HepG2 (cell line): ENCODE measurements at places on chromosomes 5 and 9. TPM values are rescaled to one million over a fixed set of nuclear protein-coding genes. Genes with fewer than 3 reads are reported as not detected.
A peak's percentile ranks its signal among the peaks of the same experiment; 100 is the strongest.

The SLC36A3 gene
- total RNA-seq = not detected in 2 replicates

- peak; percentile 37 for DNase-seq
Observed at GRCh38 chr5:118968925-118969375, 19.4 kb downstream of the DTWD2 start.

GRCh38 chr9:129885670-129886106, 50.4 kb downstream of the USP20 start:
- peak; percentile 66 for DNase-seq

The HMGCS1 gene
- 318 and 569 TPM in 2 replicates for total RNA-seq

- no peak for DNase-seq
Observed at GRCh38 chr5:76542887-76543690, 80.1 kb downstream of the F2RL2 start.

DNA sequence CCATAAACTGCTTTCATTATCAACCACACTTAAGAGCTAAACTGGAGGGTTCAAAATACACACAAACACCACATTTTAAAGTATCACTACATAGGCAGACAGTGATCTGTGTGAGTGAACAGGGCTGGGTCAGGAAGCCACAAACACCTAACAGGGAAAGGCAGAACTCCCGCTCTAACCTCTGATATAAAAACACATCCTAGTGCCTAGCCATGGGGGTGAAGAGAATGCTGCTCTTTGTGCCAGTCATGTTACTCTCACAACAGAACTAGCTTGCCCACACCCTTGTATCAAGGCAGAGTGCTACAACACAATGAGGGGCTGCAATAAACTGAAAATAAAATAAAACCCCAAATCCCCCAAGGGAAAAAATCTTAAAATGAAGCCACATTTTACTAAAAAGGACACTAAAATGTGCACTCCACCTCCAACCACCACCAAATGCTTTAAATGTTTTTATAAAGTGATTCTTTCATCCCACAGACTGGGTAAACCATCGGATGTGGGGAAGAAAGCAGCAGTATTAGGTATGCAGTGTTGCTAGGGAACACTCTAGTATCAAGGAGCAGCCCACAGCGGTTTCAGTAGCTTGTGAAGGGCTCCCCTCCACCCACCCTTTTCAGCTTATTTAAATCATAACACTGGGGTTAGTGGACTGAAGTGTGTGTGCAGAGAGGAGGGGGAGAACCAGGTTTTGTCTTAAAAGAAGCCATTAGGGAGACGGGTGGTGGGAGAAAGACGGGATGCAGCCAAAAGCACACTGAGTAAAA, 64.5 kb downstream of the TMEM161B start:
- DNase-seq = no peak

- DNase-seq = no peak
Observed at GRCh38 chr9:96612966-96613589, 6.6 kb downstream of the CDC14B start.

DNA sequence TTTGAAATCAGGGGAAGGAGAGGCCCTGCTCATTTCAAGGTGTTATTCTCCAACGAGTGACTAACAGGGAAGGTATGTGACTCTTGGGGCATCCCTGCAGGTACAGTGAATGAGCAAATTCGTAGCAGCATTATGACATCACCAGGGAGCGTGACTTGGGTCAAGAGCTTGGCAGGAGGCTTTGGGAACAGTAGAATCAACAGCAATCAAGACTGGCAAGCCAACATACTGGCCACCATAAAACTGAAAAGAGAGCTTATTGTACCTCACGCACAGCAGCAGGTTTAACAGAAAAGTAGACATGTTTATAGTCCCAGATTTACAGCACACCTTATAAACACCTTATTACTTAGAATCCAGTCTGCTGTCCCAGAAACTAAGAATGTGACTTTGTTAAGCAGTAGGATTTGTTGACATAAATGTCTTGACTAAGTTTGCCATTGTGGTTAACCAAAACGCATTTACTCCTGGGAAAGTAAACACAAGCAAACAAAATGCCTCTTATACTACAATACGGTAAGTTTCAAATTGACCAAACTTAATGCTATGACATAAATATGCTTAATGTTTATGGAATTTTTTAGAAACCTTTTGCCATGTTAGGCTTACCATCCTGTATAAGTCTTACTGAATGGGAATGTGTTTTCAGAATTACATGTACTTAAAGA, 297.8 kb downstream of the NPR3 start:
- DNase-seq = no peak

The SCGB3A2 gene
- total RNA-seq = not detected in 2 replicates

- DNase-seq = no peak
Observed at GRCh38 chr9:108880738-108881316, 18.8 kb downstream of the ACTL7A start.

GRCh38 chr5:148511810-148512347, 128.1 kb downstream of the FBXO38 start:
- DNase-seq = no peak

DNA sequence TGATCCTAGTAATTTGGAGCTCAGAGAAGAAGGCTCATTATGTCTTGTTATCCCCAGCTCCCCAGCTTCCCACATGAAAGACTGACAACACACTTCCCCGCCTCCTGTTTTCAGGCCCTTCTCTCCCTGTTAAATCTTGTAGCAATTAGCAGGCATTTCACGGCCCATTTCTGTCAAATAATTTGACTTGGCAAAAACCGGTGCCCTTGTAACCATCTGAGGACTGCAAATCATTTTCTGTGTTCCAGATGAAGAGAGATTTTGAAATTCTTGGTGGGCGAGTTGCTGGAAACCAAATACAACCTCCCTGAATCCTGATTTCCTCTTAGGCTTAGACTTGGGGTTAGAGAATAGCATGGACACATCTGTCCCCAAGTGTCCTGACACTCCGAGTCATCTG, 109.7 kb downstream of the MSX2 start:
- no peak for DNase-seq

- DNase-seq = no peak
Observed at GRCh38 chr5:31661257-31661656, 22.3 kb downstream of the PDZD2 start.

DNA sequence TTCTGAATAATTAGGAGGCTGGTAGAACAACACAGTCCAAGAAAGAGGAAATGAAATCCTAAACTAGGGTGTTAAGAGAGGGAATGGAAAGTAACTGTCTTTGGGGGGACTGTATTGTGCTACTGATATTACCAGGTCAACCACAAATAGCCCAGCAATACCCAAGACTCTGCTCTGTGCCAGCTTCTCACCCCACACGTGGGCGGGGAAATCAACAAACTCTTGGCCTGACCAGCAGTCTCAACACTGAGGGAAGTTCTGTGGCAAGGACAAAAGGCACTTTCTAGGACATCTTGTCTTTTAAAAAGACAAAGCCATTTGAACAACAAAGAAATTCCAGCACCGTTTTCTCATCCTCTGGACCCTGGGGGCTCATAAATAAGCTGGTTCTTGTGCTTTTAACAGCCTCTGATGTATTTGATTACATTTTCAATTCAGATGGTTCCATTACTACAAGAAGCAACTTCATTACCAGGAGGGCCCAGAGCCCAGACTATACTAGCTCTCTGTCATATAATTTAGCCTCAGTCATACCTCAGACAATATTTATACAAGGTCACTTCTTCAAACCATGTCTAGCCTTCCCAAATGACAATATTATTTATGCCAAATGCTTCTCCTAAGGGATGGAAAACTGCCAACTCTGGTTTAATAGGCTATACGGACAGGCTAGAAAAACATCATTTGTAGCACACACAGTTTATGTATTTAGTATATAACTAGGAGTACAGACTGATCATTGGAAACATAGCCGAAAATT, 297.8 kb downstream of the CWC27 start:
- no peak for DNase-seq

The C5orf52 gene
- not detected in 2 replicates for total RNA-seq

The PDGFRB gene
- 1.5 and 4.0 TPM in 2 replicates for total RNA-seq

The PDE8B gene
- not detected in 2 replicates for total RNA-seq

The MAPK9 gene
- 30.1 and 30.7 TPM in 2 replicates for total RNA-seq

- no peak for DNase-seq
Observed at GRCh38 chr5:3837506-3837905, 241.9 kb downstream of the IRX1 start.

DNA sequence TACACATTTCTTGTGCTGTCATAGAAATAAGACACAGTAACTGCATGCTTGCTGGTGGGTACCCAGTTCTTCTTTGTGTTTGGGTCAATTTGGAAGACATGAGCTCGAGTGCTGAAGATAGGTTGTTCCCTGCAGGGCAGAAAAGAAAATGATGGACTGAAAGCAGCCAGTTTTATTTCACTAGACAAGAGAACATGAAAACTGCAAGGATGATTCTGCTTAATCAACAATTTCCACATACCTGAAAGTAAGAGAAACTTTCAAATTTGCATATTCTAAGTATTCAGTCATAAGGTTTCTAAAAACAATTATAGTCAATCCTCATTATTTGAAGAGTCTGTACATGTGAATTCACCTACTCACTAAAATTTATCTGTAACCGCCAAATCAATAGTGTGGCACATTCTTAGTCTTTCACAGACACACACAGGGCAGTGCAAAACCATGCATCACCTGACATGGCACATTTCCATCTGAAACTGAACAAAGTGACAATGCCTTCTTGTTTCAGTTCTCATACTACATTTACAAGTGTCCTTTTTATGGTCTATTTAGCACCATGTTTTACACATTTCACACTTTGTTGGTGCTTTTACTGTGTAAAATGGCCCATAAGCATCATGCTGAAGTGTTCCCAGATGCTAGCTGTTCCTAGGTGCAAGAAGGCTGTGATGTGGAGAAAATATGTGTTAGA, 56.9 kb downstream of the HOMER1 start:
- no peak for DNase-seq

GRCh38 chr5:17359451-17360011, 138.5 kb upstream of the TAF11L2 start:
- no peak for DNase-seq

DNA sequence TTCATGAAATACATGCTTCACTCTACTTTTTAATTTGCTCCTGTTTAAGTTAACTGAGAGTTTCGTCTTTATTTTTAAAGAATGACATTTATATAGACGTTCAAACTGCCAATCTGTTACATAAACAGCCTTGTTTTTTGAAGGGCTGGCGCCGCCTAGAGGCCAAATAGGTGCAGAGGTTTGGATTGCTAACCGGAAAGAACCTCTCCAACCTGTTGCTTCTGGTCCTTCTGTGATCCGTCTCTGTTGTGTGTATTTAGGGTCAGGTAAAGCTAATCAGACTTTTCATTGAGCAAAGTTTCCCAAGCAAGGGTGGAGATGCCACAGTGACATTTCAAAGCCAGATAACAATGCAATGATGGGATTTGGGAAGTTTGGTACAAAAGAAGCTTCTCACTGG, 39.5 kb upstream of the GLIS3 start:
- peak; percentile 66 for DNase-seq

DNA sequence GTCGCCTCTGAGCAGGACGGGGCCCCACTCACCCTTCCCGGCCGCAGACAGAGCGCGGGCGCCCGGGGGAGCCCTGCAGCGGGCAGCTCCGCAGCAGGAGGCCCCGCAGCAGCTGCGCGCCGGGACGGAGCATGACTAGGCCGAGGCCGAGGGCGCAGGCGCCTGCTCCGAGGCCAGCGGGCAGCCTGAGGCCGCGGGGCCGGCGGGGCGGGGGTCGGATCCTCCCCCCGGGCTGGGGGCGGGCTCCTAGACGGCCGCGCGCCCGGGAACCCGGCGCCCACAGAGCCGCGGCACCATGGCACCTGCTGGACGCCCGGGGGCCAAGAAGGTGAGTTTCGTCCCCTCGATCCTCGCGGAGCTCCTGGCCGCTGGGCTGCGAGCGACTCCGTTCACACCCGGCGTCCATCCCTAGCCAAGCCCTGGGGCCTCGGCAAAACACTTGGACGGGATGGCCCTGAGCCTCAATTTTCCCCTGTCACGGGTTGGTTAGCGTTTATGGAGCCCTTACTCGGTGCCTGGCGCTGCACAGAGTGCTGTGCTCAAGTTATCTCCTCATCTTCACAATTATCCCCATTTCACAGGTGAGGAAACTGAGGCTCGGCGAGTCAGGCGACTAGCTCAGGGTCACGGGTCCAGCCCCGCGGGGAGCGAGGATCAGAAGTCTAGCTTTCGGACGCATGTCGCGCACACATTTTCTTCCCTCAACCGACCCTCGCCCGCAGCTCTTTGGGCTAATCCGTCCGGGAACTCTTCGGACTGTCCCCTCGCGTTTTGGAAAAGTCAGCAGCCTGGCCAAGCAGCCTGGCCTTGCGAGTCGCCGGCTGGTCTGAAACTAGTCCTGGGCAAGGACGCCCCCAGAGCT, at the start of the genes BHMT2 and DMGDH:
Gene BHMT2, plus strand, starts transcription at position 280 of the 862 bp plus-strand sequence. Its CDS starts 16 bp downstream, at position 296.
Gene DMGDH, minus strand, starts transcription at position 187 of the 862 bp plus-strand sequence. Its CDS starts 54 bp downstream, at position 133.
- DNase-seq = peak; percentile 23
